ENCODE measurements at places on chromosomes 2 and 18.

GRCh38 chr2:132430895-132431294, 14.3 kb downstream of the GPR39 start:
- ATAC-seq, result no peak

- no peak for ATAC-seq
These were observed 40.6 kb upstream of the RTTN start for GRCh38 chr18:70246061-70246466.

DNA sequence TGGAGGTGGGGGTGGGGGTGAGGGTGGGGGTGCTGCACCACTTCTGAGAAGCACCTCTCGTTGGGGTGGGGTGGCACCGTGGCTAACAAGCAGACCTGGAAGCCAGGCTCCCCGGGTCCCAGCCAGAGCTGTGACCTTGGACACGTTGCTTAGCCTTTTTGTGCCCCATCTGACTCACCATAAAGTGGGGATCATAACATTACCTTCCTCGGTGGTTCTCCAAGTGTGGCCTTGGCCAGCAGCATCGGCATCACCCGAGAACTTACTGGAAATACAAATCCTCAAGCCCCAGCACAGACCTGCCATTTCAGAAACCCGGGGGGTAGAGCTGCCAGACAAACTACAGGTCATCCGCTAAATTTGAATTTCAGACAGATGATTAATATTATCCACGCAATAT, 58.7 kb upstream of the SLC66A3 start:
- no peak for ATAC-seq

DNA sequence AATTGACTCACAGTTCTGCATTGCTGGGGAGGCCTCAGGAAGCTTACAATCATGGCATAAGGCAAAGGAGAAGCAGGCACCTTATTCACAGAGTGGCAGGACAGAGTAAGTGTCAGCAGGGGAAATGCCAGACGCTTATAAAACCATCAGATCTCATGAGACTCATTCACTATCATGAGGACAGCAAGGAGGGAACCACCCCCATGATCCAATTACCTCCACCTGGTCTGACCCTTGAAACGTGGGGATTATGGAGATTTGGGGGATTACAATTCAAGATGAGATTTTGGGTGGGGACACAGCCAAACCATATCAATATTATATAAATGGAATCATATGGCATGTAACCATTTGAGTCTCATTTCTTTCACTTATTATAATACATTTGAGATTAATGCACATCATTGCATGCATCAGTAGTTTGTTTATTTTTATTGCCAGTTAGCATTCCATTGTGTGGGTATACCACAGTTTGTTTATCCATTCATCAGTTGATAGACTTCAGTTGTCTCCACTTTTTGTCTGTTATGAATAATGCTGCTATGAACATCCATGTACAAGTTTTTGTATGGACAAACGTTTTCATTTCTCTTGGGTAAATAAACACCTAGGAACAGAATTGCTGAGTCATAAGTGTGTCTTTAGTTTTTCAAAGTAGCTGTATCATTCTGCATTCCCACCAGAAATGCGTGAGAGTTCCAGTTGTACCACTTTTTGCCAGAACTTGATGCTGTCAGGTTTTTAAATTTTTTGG, 5.8 kb upstream of the SRBD1 start:
- ATAC-seq, result no peak

DNA sequence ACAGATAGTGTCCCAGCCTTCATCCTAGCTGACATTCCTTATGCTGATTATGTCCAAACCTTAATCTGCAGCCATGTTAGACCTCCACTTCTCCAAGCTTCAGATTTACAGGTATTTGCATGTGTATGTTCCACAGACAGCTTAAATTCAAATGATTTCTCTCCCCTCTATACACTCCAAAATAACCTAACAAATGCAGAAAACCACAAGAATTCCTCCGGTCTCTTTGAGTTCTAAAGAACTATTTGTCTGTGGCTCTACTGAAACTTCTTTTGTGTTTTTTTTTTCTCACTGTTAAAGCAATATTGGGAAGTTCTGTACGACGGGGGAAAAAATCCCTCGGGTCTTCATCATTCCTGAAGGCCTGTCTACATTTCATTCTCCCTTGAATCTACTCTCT, 8.6 kb downstream of the NDUFS1 start:
- no peak for ATAC-seq

GRCh38 chr2:128605931-128606330, 287.3 kb upstream of the HS6ST1 start:
- no peak for ATAC-seq

- peak; percentile 78 for ATAC-seq
These were observed 258.0 kb downstream of the ZEB2 start for GRCh38 chr2:144261966-144262365.

DNA sequence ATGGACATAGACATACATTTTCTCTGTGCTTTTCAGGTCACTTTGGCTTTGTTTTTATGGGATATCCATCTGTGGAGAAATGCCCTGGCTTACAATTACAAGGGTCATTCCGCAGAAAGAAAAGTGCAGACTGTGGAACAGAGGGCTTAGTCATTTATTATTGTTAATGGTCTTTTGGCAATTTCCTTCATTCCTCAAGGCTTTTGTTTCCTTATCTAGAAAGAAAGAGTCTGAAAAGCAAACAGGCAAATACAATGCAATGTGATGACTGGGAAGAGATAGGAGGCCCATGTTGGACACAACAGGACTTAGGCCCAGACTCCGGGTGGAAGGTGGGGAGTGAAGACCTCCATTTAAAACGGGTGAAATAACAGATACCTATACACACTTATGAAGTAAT, 129.5 kb upstream of the CAVIN2 start:
- ATAC-seq, result no peak

DNA sequence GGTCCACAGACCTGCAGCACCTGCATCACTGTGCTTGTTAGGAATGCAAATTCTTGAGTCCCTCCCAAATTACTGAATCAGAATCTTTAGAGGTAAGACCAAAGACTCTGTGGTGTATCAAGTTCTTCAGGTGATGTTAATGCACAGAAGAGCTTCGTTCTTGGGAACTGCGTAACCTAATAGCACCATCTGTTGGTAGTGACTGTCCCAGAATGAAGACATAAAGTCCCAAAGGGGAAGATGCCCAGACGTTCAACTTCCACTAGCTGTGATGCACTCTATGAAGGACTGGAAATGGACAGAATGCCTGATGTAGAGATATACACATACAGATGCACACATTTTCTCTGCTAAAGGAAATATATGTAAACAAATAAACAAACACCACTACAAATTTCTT, 576.0 kb downstream of the LRP1B start:
- ATAC-seq, result no peak

DNA sequence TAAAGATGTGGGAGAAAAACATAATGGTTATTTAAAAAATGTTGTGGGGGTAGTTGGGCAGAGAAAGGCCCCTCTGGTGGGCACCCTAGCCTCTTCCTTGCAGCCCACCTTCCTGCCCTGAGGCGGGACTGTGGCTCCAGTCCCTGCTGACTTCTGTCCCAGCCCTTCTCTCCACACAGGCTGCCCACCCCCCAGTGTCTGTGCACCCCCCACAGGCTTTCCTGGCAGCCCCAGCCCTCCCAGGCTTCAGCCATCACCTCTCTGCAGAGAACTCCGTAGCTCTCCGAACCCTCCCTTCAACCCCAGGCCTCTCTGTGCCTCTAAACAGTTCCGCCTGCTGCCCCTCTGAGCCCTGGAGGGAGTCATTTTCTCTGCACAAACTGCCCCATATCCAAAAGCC, 75.4 kb downstream of the DYSF start:
- ATAC-seq, result no peak

Measured in activated T-helper 17 cell treated with anti-CD3 and anti-CD28 coated beads, Interleukin-2, amount 50 U/mL, for 72 hours (primary cell).